ENCODE measurements at places on chromosomes 11 and 22.

DNA sequence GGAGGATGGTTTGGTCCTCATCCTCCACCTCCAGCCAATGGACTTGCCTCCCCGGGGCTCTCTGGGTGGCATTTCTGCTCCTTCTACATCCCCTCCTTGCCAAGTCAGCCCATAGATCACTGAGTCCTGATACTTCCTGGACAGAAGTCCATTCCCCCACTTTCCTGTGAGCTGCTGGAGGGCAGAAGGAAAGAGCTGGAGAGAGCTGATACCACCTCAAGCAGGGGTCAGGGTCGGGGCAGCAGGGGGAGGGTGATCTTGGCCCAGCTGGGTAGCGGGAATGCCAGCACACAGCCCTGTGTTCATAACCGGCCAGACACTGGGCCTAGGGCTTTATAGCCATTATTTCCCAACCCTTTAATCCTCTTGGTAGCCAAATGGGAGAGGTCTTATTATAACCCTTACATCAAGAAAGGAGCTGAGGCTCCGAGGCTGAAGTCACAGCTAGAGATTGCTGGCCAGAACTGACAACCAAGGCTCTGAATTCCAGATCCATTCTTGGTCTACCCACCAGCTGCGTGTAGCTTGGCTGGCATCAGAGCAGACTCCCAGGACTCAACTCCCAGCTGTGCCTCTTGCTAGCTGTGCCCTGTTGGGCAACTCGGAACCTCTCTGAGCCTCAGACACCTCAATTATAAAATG lies 39.9 kb downstream of the CD6 start:
- DNase-seq, result no peak

DNA sequence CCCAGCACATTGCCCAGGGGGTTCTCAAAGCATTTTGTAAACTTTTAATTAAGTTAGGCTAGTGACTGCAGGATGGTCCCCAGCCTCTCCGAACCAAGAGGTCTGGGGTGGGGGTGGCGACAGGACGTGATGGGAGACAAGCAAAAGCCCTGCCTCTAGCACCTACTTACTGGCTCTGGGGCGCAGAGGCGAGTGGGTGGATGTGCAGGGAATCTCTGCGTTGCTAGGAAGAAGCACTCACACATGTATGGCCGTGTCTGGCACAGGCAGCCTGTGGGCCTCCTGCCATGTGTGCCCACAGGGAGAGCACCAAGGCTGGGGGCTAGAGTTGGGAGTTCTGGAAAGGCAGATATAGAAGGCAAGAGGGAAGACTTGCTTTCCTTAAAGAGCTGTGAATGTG lies 6.3 kb downstream of the OPCML start:
- no peak for DNase-seq

GRCh38 chr11:58933661-58934060 lies 5.6 kb upstream of the GLYATL1 start:
- DNase-seq, result no peak

DNA sequence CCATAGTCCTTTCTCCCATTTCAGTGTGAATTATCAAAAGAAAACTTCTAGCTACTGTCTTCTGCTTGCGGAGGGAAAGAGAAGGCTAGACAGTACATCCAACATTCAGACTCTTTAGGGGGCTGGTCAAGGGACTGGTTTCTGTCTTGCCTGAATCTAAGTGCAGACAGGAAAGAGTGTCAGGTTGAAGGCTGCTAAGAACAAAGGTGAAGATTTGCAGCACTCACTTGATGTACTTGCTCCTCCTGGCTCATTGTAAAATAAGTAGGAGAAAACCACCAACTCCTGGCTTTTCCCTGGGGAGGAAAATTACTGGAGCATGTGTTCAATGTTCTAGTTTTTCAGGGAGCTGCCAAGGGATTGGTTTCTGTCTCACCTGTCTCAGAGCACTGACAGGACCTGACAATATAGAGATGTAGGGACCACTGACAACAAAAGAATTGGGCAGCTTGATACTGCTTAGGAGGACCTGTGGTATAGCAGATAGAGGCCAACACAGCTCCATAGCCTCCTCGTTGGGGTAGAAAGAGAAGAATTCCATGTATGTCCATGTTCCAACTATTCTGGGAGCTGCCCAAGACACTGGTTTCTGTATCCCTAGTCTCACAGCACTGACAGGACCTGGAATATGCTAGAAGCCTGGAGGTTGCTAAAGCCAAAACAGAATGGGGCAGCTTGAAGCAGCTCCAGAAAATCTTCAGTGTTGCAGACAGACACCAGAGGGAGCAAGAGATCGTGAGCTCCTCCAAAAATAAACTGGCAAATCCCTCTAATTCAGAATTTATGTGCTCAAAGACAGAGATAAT lies 39.7 kb upstream of the MMP12 start:
- DNase-seq, result peak; percentile 68

- DNase-seq, result peak; percentile 46
These were observed 434.7 kb downstream of the BRD1 start for GRCh38 chr22:49392841-49393510.

DNA sequence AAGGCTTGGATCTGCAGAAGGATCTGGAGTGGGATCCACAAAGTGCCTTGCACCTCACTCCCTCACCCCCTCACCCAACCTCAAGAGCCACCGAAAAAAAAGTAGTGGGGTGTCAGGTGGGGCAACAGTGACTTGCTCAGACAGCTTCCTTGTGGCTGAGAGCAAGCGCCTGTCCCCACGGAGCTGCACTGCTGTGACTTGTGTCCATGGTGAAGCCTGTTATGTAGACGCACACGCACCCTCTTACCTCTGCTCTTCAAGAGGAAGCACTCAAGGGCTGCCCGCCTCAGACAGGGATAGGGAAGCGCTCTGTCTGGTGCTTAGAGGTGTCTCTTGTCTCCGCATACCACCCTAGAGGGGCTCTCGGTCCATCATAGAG lies 1.2 kb downstream of the DRD2 start:
- DNase-seq, result no peak

- DNase-seq, result peak; percentile 72
These were observed 11.8 kb downstream of the TUB start for GRCh38 chr11:8092587-8093424.

GRCh38 chr22:48235744-48236143 lies 1473.3 kb downstream of the TBC1D22A start:
- no peak for DNase-seq

GRCh38 chr11:58268142-58268541 lies at the start of gene OR10W1:
OR10W1 (minus strand) TSS chr11:58268260; CDS start chr11:58267858, 402 bp downstream.
- no peak for DNase-seq

DNA sequence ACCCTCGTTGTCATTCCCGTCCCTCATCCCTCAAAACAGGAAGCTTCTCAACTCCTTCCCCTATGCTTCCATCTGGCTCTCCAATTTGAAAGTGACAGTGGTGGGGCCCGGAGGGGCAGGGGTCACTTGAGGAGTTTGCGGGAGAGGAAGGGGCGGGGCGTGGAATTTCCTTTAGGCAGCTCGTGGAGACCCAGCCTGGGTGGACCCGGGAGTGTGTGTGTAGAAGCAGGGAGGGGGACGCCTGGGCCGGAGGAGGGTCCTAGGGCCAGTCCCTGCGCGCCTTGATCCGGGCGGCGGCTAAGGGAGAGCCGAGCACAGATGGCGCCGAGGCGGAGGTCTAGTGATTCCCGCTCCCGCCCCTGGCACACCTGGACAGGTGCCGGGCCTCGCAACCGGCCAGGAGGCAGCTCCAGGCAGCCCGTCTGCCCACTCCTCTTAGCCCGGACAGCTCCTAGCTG lies 7.8 kb upstream of the PAX6 start:
- no peak for DNase-seq

- DNase-seq, result no peak
These were observed 55.8 kb downstream of the ELFN2 start for GRCh38 chr22:37371491-37371890.

GRCh38 chr11:75814363-75814676 lies 690 bp upstream of the UVRAG start:
- no peak for DNase-seq

Measured in fibroblast of skin of scalp (primary cell).